ENCODE measurements at places on chromosomes 11 and 22.

DNA sequence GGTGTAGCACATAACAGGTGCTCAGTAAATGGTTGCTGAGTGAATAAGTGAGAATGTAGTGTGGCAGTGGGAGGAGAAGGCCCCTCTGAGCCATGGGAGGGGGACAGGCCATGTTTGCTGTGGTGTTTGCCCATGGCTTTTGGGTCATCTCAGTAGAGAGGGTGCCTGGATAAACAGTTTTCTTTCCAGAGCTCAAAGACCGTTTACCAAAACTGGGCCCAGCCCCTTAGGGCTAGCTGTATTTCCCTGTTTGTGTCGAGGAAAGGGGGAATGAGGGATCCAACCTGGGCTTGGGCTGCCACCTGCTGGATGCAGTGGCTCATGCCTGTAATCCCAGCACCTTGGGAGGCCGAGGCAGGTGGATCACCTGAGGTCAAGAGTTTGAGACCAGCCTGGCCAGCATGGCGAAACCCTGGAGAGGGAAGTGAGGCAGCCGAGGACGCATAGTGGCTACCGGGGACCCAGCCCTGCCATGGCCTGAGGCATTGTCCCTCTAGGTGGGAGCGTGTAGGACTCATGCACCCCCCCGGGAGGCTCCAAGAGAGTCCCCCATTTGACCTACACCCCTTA lies 8.7 kb upstream of the LTO1 start:
- no peak for DNase-seq

- no peak for DNase-seq
Observed at GRCh38 chr11:112212710-112213109, 13.5 kb upstream of the PTS start.

DNA sequence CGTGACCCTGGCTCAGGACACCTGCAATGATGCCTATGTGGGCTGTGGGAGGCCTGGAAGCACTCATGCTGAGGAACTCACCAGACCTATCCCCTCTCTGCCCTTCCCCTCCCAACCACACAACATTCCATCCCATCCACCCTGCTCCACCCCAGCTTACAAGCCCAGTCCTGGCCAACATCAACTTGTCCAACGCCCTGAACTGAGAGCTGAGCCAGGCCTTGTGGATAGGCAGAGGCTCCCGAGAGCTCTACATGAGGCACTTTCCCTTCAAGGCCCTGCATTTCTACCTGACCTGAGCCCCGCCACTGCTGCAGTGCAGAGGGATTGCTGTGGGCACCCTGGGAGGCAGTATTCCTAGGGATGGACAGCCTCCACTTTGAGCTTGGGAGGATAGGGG lies 112.4 kb downstream of the PDE2A start:
- no peak for DNase-seq

GRCh38 chr11:27754035-27755017 lies 54.1 kb upstream of the BDNF start:
- DNase-seq = no peak

GRCh38 chr11:93827363-93827762 lies 23.1 kb downstream of the VSTM5 start:
- no peak for DNase-seq

DNA sequence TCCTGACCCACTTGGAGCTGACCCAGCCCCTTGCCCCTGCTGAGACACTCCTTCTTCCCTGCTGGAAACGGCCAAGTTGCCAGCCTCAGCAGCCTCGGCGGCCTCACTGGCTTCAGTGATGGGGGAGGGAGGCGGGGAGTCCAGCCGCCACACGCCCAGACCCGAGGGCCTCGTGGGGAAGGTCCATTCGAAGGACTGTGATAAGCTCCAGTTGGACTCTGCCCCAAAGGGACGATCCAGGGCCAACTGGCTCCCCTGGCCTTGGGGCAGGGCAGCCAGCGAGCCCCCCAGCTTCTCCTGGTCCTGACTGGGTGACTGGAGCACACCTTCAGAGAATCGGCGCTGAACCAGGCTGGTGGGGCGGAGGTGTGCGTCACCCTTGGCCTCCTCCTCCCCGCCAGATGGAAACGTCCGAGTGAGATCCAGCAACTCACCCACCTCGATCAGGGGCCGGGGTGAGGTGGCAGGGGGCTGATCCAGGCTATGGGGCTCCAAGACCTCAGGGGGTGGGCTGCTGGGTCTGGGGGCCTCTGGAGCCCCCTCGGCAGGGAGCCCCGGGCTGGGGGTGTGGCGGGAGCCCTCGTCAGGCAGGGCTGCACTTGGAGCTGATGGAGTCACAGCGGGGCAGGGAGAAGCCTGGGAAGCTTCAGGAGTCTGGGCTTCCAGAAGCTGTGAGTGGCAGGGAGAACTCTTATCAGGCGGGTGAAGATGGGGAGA lies 11.5 kb downstream of the TNKS1BP1 start:
- no peak for DNase-seq

GRCh38 chr11:58979222-58979621 lies 39.9 kb downstream of the GLYATL1 start:
- DNase-seq = no peak

GRCh38 chr22:50438305-50439275 lies 36.2 kb downstream of the SBF1 start:
- DNase-seq = no peak

GRCh38 chr11:76041208-76041607 lies 165.1 kb downstream of the WNT11 start:
- DNase-seq = no peak

GRCh38 chr22:37852418-37852817 lies 3.2 kb downstream of the EIF3L start:
- DNase-seq = no peak

GRCh38 chr11:9789910-9790309 lies 126.0 kb downstream of the SWAP70 start:
- no peak for DNase-seq

GRCh38 chr11:69574608-69575255 lies 66.2 kb upstream of the CCND1 start:
- DNase-seq = no peak

DNA sequence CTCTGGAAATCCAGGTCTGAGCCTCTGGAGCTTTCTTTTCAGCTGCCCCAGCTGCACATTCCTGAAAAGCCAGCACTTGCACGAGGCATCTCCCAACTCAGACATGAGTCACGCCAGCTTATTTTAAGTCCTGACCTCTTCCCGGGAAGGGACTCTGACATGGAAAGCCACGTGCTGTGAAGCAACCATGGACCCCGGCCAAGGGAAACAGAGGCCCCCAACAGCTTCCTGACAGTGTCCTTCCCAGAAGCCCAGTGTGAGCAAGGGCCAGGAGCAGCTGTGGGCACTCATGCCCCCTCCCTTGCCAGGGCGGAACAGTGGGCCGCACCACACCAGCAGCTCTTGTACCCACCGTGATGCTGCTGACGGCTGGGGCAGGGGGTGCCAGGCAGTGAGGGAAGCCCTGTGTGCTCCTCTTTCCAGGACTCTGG lies 118.8 kb upstream of the CADM1 start:
- DNase-seq = no peak

DNA sequence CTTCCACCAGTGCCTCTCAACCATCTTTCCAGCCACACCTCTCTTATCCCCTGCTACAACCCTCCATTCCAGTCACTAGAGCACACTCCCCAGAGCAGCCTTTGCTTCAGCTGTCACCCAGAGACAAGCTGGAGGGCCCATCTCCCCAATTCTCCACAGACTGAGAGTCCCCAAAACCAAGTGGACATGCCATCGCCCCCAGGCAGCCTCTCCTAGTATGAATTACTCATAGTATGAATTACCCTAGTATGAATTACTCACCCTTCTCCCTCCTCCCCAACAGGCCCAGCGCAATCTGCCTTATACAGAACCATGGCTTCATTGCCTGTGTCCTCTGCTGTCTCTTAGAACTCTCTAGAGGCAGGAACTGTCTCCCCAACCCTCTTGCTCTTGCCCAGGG lies 24.8 kb downstream of the MYH9 start:
- DNase-seq = no peak

GRCh38 chr22:38554281-38554680 lies 15.7 kb downstream of the DMC1 start:
- DNase-seq = no peak

DNA sequence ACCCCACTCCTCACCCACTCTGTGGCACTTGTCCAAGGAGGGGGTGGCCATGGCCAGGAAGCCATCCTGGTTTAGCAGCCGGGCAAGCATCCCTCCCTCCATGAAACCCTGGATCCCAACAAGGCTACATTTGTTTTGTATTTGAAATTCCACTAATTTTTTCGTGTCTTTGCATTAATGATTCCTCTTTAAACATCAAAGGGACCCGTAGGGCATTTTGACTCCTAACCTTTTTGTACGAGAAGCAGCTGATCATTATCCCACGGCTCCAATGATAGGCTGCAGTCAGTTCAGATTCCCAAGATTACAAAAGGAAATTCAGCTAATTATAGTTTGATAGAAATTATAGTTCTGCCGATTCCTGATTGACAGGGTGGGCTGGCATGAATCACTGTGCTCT lies 10.7 kb downstream of the MYEOV start:
- no peak for DNase-seq

DNA sequence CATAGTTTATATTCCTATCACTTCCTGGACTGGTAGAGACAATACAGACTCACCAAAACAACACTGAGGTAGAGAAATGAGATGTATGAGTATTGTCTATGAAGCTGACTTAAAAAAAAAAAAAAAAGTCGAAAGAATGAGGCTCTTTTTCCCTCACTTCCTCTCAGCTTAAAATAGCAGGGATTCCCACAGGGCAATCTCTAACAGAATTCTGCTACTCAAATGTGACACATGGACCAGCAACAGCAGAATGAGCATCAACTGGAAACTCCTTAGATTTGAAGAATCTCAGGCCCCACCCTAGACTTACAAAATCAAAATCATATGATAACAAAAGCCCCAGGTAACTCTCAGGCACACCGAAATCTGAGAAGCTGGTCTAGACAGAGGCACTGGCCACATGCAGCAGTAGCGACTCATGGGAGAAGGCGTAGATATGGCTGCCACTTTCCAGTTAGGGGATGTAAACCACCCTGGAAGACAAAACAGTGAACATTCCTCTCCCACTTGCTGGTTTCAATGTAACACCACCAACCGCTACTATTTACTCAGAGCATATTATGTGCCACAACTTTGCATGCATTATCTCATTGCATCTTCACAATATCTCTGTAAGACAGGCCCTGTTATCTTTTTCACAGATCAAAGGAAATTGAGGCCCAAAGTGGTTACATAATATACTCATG lies 128.0 kb downstream of the RBFOX2 start:
- no peak for DNase-seq

- DNase-seq = peak; percentile 60
Observed at GRCh38 chr11:112226831-112227401, 688 bp downstream of the PTS start.

DNA sequence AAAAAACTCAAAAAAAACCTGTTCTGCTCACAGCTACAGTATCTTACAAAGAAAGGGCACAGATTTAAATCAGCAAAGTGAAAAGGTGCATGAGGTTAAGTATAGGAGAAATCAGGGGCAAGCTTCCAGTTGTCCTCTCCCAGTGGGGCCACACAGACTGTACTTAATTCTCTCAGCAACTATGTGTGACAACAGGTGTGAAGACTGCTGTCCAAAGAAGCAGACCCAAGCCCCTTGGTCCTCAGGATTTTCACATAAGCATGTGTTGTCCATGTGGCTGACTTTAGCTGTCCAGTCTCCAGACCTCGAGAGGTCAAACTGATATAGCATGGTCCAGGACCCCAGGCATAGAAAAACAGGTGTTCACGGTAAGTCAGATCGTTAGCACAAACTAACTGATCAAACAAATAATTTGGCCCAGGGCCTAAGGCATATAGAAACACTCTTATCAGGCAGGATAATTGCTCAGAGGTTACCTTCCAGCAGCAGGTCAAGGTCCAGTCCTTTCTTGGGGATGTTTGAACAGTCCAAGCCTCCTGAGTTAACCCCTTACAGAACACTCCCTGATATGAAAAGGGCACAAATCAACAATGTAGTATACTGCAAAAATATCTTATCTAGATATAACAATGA lies 21.1 kb upstream of the CSTF3 start:
- no peak for DNase-seq

Data from midbrain (tissue), 1 donor.